ENCODE measurements at places on chromosomes 3 and 15. TPM values are rescaled to one million over a fixed set of nuclear protein-coding genes. Genes with fewer than 3 reads are reported as not detected.

TIMP4 gene
- total RNA-seq, result 0.07 TPM

GYG1 gene
- total RNA-seq, result 52.1 TPM

BCL2A1 gene
- 0.31 TPM for total RNA-seq

XCR1 gene
- total RNA-seq, result not detected

FANCD2OS gene
- not detected for total RNA-seq

TF gene
- total RNA-seq, result 4,983 TPM

TGM4 gene
- total RNA-seq, result 0.18 TPM

MAP3K13 gene
- total RNA-seq, result 26.5 TPM

ASB7 gene
- 15.2 TPM for total RNA-seq

SCAANT1 gene
- total RNA-seq, result not detected

CLDN16 gene
- total RNA-seq, result 0.24 TPM

CYP19A1 gene
- total RNA-seq, result 9.1 TPM

SPSB4 gene
- total RNA-seq, result not detected

MKRN3 gene
- 5.2 TPM for total RNA-seq

OCA2 gene
- total RNA-seq, result not detected

USP50 gene
- total RNA-seq, result 0.86 TPM

HESX1 gene
- total RNA-seq, result 0.97 TPM

CTDSPL2 gene
- 95.2 TPM for total RNA-seq

KIF7 gene
- 4.4 TPM for total RNA-seq

MBD4 gene
- 25.3 TPM for total RNA-seq

LRTM1 gene
- not detected for total RNA-seq

CPNE9 gene
- not detected for total RNA-seq

CSPG5 gene
- not detected for total RNA-seq

CHRFAM7A gene
- total RNA-seq, result 1.2 TPM

COL6A5 gene
- not detected for total RNA-seq

TM4SF18 gene
- total RNA-seq, result not detected

HYAL1 gene
- total RNA-seq, result 50.5 TPM
